ENCODE measurements at places on chromosomes 3 and 15.
A peak's percentile ranks its signal among the peaks of the same experiment; 100 is the strongest.

GRCh38 chr3:134073583-134073945 lies 43.8 kb upstream of the SLCO2A1 start:
- no peak for DNase-seq

GRCh38 chr3:20456511-20456910 lies 270.5 kb upstream of the SGO1 start:
- no peak for DNase-seq

GRCh38 chr3:42247576-42248027 lies 18.4 kb downstream of the CCK start:
- DNase-seq = peak; percentile 50

DNA sequence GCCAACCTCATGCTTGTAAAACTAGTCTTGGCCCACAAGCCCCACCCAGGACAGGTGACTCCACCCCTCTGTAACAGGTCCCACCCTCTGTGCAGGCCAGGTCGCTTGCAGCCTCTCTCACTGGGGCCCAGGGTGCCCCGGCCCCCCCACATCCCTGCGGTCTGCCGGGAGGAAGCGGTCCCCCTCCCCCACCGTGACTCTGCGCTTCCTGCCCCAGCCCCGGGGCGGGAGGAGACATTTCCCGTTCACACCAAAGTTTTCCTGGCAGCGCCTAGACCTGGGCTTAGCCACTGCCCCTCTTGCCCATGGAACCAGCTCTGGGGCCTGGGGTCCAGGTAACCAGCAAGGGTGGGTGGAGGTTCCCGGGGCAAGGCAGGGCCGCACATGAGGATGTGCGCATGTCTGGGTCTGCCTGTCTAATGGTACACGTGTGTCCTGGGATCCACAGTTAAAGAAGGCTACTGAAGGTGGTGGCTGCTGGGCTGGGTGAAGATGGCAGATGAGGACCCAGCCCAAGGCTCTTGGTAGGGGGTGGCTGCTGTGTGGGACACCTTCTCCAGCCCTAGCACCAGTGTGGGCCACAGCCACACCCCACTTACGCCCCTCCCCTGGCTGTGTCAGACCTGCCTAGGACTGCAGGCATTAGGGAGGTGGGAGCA lies 8.4 kb downstream of the NBEAL2 start:
- peak; percentile 78 for DNase-seq

DNA sequence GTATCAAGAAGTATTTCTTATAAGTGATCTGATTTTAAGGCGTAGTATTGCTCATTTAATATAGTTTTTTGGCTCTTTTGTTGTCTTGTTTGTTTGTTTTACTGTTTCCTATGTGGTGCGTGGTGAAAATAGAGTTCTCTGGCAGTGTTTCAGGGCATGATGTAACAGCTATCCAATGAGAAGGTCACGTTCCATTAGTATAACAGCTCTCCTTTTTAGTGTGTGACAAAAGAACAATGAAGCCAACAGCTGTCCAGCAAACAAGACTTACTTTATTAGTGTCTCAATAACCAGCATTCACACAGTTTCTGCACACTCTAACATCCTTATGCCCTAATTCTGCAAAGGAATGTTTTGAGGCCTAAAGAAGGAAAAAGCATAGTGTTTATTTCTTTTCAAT lies 127.9 kb downstream of the SLC25A26 start:
- DNase-seq = no peak

DNA sequence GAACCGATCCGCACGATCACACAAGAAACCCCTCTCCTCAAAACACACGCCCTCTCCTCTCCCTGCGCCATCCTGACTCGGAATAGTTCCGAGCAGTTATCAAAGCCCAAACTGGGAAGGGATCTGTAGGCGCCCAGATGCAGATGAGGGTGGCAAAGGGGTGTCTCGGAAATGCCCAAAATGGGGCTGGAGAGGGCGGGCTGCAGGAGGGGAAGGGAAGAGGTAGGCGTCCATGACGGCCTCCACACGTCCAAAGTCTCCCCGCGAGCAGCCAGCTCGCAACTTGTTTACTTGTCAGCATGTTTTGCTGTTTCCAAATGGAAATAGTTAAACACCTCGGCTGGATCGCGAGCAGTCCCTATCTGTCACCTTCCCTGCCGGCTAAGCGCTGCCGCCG lies 1.5 kb downstream of the NTRK3 start:
- DNase-seq = no peak

- DNase-seq = no peak
These were observed 339.1 kb downstream of the NTRK3 start for GRCh38 chr15:87917480-87917879.

GRCh38 chr3:162722337-162722736 lies 1225.7 kb downstream of the OTOL1 start:
- no peak for DNase-seq

GRCh38 chr3:123508178-123508577 lies 59.3 kb upstream of the ADCY5 start:
- no peak for DNase-seq

DNA sequence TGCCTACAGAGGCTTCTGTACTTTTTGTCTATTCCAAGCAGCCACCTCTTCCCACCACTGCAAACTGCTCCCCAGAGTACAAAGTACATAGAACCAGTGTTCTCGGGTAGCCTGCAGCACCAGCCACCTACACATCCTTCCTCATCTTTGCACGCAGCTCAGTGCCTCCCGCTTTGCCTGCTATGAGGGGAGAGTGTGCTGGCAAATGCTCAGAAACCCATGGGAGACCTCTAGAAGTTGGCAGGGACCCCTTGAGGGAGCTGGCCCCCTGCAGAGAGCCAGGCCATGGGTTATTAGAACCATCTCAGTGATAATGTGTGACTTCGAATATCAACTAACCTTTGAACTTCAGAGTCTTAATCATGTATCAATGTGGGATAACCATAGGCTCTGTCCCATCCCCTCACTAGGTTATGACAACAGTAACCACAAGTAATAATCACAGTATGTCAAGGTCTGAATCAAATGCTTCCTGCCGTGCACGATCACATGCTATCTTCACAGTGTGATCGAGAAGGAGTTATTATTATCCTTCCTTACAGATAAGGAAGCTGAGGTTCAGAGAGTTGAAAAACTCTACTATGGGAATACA lies 22.8 kb upstream of the SMAD3 start:
- DNase-seq = no peak

DNA sequence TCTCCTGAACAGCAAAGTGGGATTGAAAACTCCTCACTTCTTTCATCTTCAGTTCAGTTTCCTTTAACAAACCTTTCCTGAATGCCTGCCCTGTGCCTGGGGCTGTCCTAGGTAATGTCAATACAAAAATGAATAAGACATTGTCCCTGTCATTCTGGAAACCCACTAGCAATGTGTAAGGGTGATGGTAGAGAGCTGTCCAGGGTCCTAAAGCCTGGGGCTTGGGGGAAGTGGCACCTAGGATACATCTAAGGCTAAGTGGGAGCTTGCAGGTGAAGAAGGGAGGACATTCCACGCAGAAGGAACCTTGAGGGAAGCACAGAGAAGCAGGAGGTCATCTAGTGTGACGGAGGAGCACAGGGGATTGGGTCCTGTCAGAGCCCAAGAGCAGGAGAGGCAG lies 212.7 kb upstream of the PPP2R3A start:
- no peak for DNase-seq

GRCh38 chr3:19901918-19902317 lies 32.1 kb downstream of the EFHB start:
- DNase-seq = no peak

GRCh38 chr3:64341296-64341695 lies 116.0 kb upstream of the PRICKLE2 start:
- DNase-seq = no peak

- no peak for DNase-seq
These were observed 41.1 kb upstream of the GNB5 start for GRCh38 chr15:52232327-52232726.

DNA sequence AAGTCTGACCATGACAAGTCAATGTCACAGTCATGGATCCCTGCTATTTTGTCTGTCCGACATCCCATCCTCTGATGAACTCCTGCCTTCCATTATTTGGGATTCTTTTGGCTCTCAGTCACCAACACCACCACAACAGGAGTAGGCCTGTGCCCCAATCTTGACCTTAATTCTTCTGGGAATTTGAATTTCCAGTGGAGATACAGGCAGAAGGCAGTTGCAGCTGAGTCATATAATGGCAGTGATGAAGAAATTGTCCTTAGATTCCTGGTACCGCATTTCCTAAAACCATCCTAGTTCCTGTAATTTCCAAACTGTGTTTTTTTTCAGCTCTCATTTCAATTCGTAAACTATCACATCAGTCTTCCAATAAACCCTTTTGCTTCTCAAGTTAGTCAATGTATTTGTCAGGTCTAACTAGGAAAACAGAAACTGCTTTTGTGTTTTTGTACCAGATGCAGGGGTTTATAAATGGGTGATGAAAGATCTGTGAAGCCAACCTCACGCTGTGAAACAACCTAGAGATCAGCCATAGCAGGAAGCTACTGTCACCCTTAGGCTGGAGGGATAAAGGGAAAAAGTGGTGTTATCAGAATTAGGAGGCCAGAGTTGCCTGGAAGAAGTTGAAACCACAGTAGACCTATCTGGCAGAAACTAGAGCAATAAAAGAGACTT lies 126.3 kb upstream of the TMEM108 start:
- DNase-seq = no peak

DNA sequence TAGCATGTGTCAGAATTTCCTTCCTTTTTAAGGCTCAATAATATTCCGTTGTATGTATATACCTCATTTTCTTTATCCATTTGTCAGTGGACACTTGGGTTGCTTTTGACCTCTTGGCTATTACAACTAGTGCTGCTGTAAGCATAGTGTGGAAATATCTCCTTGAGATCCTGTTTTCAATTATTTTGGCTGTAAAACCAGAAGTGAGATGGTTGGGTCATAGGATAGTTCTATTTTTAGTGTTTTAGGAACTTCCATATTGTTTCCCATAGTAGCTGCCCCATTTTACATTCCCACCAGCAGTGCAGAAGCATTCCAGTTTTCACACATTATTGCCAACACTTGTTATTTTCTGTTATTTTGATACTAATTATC lies 70.4 kb upstream of the C15orf39 start:
- no peak for DNase-seq

DNA sequence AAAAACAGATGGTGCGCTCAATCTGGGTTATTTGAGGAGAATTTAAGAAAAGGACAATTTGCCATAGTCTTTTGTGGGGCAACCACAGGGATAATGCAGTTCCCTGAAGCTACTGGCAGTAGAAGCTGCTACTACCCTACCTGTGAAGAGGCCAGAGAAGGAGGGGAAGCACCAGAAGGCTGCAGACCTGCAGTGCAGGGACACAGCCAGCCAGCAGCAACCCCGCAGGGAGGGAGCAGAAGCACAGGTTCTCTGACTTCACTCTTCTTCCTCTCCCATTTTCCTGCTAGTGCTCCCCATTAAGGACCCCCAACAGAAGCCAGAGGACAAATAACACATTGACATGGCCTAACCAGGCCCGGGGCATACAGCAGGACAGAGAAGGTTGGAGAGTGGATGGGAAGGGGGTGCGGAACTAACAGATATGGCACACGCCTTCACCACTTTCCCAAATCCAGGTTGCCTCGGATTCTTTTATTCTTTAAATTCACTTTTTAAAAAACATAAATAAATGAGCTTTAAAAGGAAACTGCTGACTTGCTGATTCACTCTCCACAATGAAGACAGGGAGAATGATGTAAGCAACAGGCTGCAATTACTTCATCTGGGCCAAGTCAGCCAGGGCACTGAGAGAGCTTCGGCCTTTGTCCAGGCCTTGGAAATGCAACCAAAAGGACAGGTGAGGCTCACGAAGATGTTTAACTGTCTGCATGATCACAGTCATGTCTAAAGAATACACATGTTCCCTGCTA lies 30.1 kb downstream of the POPDC2 start:
- no peak for DNase-seq

DNA sequence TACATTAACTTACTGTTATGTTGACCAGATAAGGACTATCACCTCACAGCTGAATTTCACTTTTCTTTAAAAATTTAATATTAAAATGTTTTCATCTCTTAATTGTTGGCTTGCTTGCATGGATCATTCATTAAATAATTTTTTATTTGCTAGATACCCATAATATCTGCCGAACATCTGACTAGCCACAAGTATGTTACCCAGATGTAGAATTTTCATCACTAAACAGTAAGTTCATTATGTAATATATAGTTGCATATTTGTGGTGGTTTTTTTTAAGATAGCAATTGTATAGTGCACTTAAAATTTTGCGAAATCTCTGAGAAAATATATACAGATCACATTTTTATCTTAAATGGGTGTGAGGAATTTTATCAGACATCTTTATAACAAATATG lies 190.4 kb downstream of the MBNL1 start:
- no peak for DNase-seq

GRCh38 chr15:65819563-65819960 lies 27.5 kb upstream of the DENND4A start:
- DNase-seq = no peak

- no peak for DNase-seq
These were observed 56.2 kb upstream of the PRR23E start for GRCh38 chr3:127136706-127137105.

DNA sequence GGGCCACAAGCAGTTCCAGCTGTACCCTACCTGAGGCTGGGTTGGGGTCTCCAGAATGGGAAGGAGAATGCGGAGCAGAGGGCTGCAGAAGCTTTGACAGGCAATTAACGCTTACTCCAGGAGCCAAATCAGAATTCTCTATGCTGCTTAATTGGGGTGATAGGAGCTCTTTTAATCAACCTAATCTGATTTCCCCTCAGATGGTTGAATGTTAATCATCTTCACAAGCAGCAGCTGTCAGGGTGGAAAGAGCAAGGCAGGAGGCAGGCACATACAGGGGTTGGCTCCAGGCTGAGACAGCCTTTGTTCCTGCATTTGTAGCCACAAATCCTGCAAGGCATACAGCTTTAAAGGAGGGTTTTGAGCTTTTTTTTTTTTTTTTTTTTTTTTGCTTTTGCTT lies 2.6 kb downstream of the CILP start:
- DNase-seq = no peak

- no peak for DNase-seq
These were observed 1026.2 kb downstream of the PLOD2 start for GRCh38 chr3:145134738-145135137.

GRCh38 chr15:35443376-35443775 lies 102.6 kb downstream of the DPH6 start:
- no peak for DNase-seq

GRCh38 chr3:45223889-45224727 lies 2.0 kb downstream of the TMEM158 start:
- DNase-seq = no peak

GRCh38 chr3:105915524-105915923 lies 46.7 kb upstream of the CBLB start:
- no peak for DNase-seq

All from activated T-cell treated with anti-CD3 and anti-CD28 coated beads for 48 hours (primary cell).